ENCODE measurements at places on chromosomes 2 and 18. TPM values are rescaled to one million over a fixed set of nuclear protein-coding genes. Genes with fewer than 3 reads are reported as not detected.

The CXCR2 gene
- not detected for total RNA-seq

The PKP4 gene
- 30.6 TPM for total RNA-seq

The LYPD6B gene
- total RNA-seq = 2.4 TPM

The AFF3 gene
- 6.1 TPM for total RNA-seq

The ACOXL gene
- not detected for total RNA-seq

The NAT8 gene
- not detected for total RNA-seq

The MRPL30 gene
- 40.8 TPM for total RNA-seq

The MAL gene
- not detected for total RNA-seq

The DAPL1 gene
- not detected for total RNA-seq

The TFPI gene
- 126 TPM for total RNA-seq

The CCT7 gene
- total RNA-seq = 186 TPM

The RGPD3 gene
- 0.65 TPM for total RNA-seq

The PROKR1 gene
- total RNA-seq = 0.11 TPM

The MAP2 gene
- 0.54 TPM for total RNA-seq

The DSG2 gene
- 5.4 TPM for total RNA-seq

The GALNT14 gene
- total RNA-seq = 0.86 TPM

The CD8B gene
- not detected for total RNA-seq

The CHCHD5 gene
- total RNA-seq = 10.3 TPM

The SP9 gene
- not detected for total RNA-seq

The ANKRD29 gene
- 4.1 TPM for total RNA-seq

The MFSD2B gene
- total RNA-seq = 0.13 TPM

The RFTN2 gene
- total RNA-seq = 23.5 TPM

The EMILIN1 gene
- total RNA-seq = 113 TPM

The LOXHD1 gene
- total RNA-seq = not detected

The PLGLB2 gene
- 2.6 TPM for total RNA-seq

The SOX11 gene
- total RNA-seq = 0.13 TPM

The ST6GAL2 gene
- total RNA-seq = 0.32 TPM

The PROM2 gene
- 0.32 TPM for total RNA-seq

The FBXO36 gene
- total RNA-seq = 6.5 TPM

The SIX2 gene
- total RNA-seq = 41.8 TPM

The GKN1 gene
- total RNA-seq = 0.26 TPM

The TMEM178A gene
- total RNA-seq = 1.7 TPM

The IHH gene
- not detected for total RNA-seq

The SOWAHC gene
- total RNA-seq = 29.5 TPM

The DUSP19 gene
- 3.5 TPM for total RNA-seq

The MOGAT1 gene
- total RNA-seq = not detected

The FTCDNL1 gene
- 0.76 TPM for total RNA-seq

The SCYGR4 gene
- 0.11 TPM for total RNA-seq

The AP1S3 gene
- total RNA-seq = 61.7 TPM

The LRRTM1 gene
- not detected for total RNA-seq

The PER2 gene
- total RNA-seq = 5.6 TPM

The CPLX4 gene
- total RNA-seq = not detected

The OSR1 gene
- total RNA-seq = 50.9 TPM

The AAK1 gene
- total RNA-seq = 78.3 TPM

The DOK6 gene
- total RNA-seq = 0.76 TPM

The MEP1B gene
- total RNA-seq = not detected

The ADD2 gene
- under 0.01 TPM for total RNA-seq

The TFCP2L1 gene
- under 0.01 TPM for total RNA-seq

The STK17B gene
- 130 TPM for total RNA-seq

The POTEF gene
- total RNA-seq = not detected

The METTL4 gene
- total RNA-seq = 15.5 TPM

The CYP27A1 gene
- total RNA-seq = 54.0 TPM

The ITGA4 gene
- 7.4 TPM for total RNA-seq

The CROCC2 gene
- total RNA-seq = under 0.01 TPM
